Activated naive CD4-positive, alpha-beta T cell treated with anti-CD3 and anti-CD28 coated beads, Interleukin-2, amount 10 ng/mL, durations not matched to agents 7 days and 5 days (primary cell): ENCODE measurements at places on chromosomes 7 and 10.

DNA sequence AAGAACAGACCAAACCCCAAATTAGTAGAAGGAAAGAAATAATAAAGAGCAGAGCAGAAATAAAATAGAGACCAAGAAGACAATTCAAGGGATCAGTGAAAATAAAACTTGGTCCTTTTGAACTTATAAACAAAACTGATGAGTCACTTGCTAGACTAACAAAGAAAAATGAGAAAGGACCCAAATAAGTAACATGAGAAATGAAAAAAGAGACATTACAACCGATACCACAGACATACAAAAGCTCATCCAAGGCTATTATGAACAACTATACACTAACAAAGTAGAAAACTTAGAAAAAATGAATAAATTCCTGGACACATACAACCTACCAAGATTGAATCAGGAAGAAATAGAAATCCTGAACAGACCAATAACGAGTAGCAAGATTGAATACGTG, 414.5 kb downstream of the HTR7 start:
- DNase-seq, result no peak

GRCh38 chr7:24703296-24703695, 54.0 kb downstream of the GSDME start:
- no peak for DNase-seq

- no peak for DNase-seq
These were observed 31.1 kb downstream of the ARHGAP12 start for GRCh38 chr10:31897506-31897905.

DNA sequence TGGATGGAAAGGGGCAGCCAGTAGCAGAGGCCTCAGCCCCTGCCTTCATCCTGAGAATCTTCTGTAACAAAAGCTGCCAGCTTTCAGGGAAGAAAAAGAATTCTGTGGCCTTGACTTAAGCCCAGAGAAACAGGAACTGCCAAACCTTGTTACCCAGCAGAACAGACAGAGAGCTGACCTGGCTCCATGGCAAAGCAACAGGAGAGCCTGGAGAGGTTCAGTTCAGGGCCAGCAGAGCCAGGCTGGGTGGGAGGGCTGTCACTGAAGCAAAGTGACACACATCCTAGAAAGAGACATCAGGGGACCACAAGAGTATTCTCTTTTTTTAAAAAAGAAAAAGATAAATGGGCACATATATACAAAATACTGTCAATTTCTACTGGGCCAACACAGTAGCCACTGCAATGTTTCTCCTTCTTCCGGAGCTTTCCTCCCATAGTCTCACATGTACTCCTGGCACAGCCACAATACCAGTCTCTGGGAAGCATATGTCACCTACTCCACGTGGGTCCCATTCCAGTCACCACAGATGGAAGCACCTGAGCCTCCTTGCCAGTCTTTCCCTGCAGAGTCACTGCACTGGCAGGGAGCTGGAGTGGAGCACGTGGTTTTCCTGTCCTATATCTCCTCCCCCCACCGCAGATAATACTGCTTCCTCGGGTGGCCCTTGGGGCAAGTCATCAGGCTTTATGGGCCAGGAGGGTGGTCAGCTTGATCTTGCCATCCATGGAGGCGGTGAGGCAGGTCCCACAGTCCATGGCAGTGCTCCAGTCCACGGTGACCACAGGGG, 15.2 kb upstream of the CYREN start:
- peak; percentile 10 for DNase-seq

DNA sequence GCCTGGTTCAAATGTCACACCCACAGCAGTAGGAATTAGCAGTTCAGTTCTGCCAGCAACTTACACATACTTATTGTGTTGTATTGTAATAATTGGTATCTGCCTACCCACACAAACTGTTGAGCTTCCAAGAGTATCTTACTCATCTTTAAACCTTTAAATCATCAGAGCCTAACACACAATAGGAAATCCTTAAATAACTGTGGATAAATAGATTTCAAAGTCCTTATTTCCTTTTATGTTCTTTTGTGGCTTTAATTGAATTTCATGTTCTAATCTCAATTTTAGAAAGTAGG, 3.9 kb downstream of the CASD1 start:
- DNase-seq, result no peak

GRCh38 chr7:52726493-52726892, 308.9 kb upstream of the POM121L12 start:
- DNase-seq, result no peak

GRCh38 chr7:48252995-48253394, 81.7 kb downstream of the ABCA13 start:
- DNase-seq, result no peak

DNA sequence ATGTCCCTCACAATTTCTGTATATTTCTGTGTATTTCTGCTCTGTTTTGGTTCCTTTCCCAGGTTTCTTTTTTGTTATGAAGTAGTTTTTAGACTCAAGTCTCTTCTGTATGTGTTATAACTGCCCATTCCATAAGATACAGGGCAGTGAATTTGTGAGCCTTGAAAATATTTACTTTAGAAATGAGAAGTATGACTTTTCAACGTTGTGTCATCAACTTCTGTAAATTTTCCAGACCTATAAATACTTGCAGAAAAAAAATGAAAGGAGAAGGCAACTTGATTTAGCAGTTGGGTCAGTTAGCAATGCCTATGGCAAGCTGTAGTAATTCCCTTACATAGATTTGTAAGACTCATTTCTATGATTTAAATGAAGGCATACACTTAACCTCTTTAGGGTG, 11.5 kb downstream of the EGFR start:
- DNase-seq, result no peak

- no peak for DNase-seq
These were observed 107.4 kb upstream of the GLCCI1 start for GRCh38 chr7:7861211-7861633.

DNA sequence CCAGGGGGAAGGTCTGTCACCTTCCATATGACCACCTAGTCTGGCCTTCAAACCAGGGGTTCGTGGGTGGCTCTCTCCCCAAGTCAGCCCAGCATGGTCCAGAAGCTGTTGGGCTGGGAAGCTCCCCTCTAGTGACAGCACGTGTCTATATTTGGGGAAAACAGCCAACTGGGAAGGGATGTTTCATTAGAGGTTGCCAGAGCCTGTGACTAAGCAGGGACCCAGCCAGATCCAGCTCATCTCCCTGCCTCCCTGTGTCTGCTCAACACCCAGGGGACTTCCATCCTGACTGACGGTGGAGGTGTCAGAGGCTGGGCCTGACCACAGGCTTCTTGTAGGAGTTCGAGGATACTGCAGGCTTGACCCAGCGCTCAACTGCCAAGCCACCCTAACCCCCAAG, 10.5 kb downstream of the STYXL1 start:
- no peak for DNase-seq

DNA sequence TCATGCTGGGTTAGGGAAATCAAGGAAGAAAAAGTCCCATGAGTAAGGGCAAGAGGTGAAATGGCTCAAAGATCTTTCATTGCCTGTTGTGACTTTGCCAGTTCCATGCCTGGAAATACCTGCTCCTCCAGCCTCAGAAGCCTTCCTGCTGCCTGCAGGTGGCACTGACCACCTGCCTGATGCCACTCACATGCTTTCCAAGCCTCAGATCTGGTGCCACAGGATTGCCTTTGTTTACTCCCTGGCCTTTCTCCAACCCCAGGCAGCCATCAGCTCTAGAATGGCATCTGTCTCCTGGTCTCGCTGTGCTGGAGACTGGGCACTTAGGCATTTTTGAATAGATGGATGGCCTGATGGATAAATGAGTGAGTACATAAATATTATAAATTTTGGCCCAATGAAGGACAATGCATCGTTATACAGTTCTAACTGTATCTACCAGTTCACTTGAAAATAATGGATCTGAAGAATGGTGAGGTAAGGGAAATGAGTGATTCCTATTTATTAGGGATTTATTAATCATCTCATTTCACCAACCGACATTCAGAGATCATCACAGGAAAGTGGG, 657.2 kb downstream of the INHBA start:
- no peak for DNase-seq

GRCh38 chr10:69994262-69994661, 58.4 kb upstream of the MACROH2A2 start:
- DNase-seq, result no peak

GRCh38 chr7:150631866-150632864, at the start of gene GIMAP6:
Gene GIMAP6 (minus strand): TSS chr7:150632385. CDS start chr7:150630142, 2,243 bp downstream.
- DNase-seq, result peak; percentile 62

DNA sequence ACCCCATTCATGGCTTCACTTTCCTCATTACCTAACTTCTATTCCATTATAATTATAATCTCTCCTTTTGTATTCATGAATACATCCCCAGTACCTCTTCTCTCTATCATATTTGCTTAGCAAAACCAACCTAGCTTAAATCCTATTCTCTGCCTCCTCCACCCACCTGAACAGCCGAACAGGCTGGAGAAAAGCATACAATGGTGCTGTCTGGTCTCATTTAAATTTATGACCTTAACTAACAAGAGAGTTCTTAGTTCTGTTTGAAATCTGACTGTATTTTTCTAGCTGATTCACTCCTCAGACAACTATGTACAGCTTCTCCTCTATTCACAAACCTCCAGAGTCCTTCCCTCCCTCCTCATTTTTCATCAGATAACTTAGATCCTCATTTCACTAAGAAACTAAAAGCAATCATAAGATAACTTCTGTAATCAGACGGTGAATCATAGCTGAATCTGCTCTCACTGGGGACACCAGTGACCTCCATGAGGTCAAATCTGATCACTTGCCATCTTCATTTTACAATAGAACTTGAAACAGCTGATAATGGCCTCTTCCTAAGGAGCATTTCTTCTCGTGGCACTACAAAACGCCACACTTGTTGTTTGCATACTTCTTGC, 233.9 kb upstream of the AOAH start:
- DNase-seq, result no peak

GRCh38 chr10:130714742-130715467, 578.7 kb downstream of the GLRX3 start:
- DNase-seq, result no peak

DNA sequence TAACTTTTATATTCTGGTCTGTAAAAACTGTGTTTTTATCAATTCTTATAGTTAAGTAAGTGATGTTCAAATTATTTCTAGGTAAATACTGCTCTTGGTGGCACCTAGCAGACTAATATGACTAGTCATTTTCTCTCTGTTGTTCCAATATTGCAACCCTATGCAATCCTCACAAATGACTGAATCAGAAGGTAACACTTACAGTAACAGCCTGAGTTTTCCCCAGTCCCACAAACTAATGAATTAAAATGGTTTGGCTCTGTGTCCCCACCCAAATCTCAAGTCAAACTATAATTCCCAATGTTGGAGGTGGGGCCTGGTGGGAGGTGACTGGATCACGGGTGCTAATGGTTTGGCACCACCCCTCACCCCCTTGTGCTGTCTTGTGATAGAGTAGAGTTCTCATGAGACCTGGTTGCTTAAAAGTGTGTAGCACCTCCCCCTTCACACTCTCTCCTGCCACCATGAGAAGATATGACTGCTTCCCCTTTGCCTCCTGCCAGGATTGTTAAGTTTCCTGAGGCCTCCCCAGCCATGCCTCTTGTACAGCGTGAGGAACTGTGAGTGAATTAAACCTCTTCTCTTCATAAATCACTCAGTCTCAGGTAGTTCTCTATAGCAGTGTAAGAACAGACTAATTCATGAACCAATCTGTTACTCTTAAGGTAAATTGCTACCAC, 43.5 kb downstream of the MTPN start:
- no peak for DNase-seq

GRCh38 chr7:84136336-84136735, 58.3 kb downstream of the SEMA3A start:
- DNase-seq, result no peak

DNA sequence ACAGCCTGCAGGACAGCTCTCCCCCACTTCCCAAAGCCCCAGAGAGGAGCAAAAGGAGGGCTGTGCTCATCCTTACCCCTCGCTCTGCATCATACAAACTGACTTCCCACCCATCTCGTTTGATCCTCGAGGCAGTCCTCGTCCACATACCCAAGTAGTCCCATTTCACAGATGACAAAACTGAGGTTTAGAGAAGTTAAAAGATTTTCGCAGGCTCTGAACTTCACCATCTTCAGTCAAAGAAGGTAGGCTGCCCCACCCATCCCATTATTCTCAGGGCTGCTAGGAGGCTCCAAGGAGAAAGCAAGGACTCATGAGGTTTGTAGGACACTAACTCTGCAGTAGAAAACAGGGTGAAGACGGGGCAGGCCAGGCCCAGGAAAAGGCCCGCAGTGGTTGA, 147.1 kb downstream of the SLIT1 start:
- no peak for DNase-seq

DNA sequence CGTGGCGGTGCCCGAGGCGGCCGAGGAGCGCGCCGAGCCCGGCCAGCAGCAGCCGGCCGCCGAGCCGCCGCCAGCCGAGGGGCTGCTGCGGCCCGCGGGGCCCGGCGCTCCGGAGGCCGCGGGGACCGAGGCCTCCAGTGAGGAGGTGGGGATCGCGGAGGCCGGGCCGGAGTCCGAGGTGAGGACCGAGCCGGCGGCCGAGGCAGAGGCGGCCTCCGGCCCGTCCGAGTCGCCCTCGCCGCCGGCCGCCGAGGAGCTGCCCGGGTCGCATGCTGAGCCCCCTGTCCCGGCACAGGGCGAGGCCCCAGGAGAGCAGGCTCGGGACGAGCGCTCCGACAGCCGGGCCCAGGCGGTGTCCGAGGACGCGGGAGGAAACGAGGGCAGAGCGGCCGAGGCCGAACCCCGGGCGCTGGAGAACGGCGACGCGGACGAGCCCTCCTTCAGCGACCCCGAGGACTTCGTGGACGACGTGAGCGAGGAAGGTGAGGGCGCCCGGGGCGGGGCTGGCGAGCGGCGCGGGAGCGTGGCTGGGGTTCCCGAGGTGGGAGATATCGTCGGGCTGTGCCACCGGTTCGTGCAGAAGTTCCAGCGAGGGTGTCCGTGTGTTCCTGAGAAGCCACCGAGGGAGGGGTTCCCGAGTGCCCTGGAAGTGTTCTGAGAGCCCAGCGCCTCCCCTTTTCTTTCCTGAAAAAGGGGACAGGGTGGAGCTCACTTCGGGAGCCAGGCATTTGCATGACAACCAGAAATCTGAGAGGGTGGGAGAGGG, 495 bp downstream of the EIF3B start:
- DNase-seq, result peak; percentile 48

- DNase-seq, result no peak
These were observed 245.3 kb upstream of the CELF2 start for GRCh38 chr10:10772411-10772810.

- DNase-seq, result no peak
These were observed 1451.1 kb downstream of the GATA3 start for GRCh38 chr10:9505546-9505945.

DNA sequence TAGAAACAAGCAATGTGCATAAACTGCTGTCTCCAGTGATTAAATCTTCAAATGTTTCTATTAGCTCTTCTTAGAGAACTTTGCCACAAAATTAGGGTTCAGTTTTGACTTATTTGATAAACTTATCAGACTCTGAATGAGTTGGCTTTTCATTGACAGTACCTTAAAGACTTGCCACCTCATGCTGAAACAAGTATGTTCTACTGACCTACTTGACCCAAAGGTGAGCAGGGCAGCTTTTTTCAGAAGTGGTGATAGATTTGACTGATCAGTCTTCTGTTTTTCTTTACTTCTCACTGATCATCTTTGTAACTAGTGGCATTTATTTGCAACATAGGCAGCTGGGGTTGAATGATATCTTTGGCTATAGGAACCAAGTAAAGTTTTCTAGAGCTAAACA, 7.8 kb downstream of the ZNF277 start:
- no peak for DNase-seq

DNA sequence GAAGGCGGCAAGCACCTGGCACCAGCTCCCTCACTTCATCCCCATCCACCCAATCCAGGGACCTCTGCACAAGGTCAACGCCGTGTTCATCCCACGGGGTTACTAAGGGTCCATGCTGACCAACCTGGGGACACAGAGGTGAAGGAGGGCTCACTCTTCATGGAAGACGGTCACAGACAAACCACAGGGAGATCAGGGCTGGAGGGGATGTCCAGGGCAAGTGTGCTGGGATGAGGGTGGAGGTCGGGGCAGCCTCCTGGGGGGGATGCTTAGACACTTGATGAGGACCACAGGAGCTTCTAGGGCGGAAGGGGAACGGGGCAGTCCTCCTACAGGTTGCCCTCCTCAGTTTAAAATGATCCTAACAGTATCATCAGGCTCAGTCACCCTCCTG, 46.7 kb downstream of the FAM53B start:
- no peak for DNase-seq
